ENCODE measurements at places on chromosomes 11 and 22. TPM values are rescaled to one million over a fixed set of nuclear protein-coding genes. Genes with fewer than 3 reads are reported as not detected.

CSNK2A3 gene
- total RNA-seq, result 1.2 TPM

SAA4 gene
- not detected for total RNA-seq

LRRC56 gene
- total RNA-seq, result 0.25 TPM

MFRP gene
- total RNA-seq, result not detected

KRTAP5-11 gene
- total RNA-seq, result not detected
